Cerebellar nuclear complex (tissue), 1 donor: ENCODE measurements at places on chromosomes 4 and X.
A peak's percentile ranks its signal among the peaks of the same experiment; 100 is the strongest.

GRCh38 chr4:148693913-148694649, 251.9 kb upstream of the NR3C2 start:
- DNase-seq = no peak

- no peak for DNase-seq
Measured at GRCh38 chr4:140061659-140062289, 92.2 kb downstream of the MAML3 start.

DNA sequence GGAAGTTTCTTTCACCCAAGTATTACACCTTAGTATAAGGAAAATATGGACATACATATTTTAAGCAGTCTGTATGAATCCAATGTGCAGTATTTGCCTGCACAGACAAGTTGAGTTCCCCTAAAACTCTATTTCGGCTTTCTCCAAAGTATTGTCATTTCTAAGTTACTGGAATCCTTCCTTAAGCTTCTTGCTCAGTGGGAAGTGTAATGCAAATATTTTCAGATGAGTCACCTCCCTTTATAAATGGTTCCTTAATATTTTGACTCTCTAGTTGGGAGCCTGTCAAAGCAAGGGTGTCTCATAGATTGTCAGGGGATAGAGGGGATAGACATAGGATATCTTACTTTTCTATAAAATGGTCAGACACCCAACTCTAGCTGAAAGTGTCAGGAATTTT, 178.6 kb downstream of the NAA11 start:
- no peak for DNase-seq

- no peak for DNase-seq
Measured at GRCh38 chr4:188127214-188127874, 11.9 kb upstream of the TRIML1 start.

DNA sequence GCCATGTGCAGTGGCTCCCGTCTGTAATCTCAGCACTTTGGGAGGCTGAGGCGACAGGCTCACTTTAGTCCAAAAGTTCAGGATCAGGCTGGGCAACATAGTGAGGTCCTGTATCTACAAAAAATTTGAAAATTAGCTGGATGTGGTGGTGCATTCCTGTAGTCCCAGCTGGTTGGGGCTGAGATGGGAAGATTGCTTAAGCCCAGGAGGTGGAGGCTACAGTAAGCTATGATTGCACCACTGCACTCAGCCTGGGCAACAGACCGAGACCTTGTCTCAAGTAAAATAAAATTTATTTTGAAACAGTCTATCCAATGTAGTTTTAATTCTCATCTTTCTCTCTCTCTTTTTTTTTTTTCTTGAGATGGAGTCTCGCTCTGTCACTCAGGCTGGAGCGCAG, 21.1 kb downstream of the RBM10 start:
- no peak for DNase-seq

DNA sequence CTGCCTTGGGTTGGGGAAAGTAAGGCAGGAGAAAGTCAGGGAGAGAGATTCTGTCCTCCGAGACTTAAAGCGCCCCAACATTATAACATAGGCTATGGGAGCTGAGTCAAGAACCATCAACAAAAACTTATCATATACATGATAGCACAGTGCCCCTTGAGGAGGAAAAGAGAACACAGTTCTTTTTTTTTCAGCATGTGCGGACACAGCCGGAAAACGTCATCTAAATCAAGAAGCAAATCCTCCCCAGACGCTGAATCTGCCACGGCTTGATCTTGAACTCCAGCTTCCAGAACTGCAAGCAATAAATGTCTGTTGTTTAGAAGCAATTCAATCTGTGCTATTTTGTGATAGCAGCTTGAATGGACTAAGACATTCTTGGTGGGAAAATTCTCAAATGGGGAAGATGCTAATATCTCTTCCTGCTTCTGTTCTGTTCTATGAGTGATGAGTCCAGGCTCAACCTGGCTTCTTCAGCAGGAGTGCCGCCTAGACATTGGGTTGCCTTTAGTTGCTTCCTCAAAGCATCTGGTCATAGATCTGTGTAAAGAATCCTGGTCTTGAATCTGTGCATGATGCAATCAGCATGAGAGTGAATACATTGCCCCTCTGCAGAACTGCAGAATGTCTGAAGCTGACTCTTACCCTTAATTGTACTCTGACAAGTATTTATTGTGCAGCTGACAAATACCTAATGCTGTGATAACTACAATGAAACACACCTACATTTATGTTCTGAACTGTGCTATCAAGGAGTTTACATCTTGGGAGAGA, 549.8 kb upstream of the PRKX start:
- DNase-seq = no peak

GRCh38 chr4:242121-242848, 63.0 kb downstream of the ZNF732 start:
- DNase-seq = peak; percentile 10

GRCh38 chrX:33194876-33195433, 16.4 kb downstream of the DMD start:
- DNase-seq = no peak

DNA sequence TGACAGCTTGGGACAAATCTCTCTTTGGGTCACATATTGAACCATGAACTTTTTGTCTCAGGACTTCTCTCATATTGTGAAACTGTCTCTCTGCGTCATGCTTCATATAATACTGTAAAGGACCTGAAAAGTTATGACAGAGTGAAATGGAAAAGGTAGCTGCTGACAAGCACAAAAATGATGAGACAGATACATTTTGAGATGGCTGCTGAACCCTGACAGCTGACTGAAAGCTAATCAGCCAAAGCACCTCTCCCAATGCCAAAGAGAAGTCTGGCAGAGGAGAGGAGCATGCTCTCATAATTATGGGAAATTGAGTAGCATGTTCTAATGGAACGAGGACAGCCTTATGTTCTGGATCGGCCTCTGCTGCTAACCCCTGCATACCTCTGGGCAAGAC, 873.4 kb upstream of the ADGRL3 start:
- no peak for DNase-seq

DNA sequence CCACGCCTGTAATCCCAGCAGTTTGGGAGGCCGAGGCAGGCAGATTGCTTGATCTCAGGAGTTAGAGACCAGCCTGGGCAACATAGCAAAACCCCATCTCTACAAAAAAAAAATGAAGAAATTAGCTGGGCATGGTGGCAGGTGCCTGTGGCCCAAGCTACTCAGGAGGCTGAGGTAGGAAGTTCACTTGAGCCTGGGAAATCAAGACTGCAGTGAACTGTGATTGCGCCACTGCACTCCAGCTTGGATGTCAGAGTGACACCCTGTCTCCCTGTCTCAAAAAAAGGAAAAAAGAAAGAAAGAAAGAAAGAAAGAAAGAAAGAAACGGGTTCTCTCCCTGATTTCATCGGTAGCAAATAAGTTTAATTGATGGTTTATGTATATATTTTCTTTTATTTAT, 64.6 kb upstream of the ESX1 start:
- no peak for DNase-seq
